CMK (cell line): ENCODE measurements at places on chromosomes 16 and 17.

DNA sequence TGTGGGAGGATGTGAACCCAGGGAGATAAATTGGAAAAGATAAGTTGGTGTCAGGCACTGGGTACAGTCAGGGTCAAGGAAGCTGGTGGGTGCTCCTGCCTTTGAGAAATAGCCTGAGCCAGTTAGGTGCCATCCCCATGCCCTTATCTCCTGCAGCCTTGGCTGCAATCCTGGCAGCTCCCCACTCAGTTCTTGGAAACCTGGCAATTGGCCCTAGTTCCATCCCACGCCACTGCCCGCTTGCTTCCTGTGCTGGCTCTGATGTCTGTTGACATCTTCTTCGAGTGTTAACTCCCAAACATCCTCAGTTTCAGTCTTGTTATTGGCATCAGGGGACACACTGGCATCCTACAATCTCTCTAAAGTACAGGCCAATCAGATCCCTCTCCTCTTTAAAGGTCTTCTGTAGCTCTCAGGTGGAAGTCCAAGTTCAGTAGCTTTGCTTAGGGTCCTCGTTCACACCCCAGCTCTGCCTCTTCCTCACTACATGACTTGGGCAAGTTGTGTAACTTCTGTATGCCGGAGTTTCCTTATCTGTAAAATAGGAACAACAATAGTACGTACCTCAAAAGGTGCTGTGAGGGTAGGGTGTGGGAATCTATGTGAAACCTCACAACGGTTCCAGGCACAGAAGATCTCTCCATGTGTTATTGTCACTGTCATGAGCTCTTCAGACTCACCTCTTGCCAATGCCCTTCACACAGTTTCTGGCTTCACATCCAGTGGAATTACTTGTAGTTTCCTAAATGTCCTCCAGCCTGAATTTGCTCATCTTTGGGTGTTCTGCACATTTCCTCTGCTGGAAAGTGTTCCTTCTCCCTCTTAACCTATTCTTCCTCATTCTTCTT, 13.5 kb upstream of the PRKAR1A start:
- DNase-seq: no peak

DNA sequence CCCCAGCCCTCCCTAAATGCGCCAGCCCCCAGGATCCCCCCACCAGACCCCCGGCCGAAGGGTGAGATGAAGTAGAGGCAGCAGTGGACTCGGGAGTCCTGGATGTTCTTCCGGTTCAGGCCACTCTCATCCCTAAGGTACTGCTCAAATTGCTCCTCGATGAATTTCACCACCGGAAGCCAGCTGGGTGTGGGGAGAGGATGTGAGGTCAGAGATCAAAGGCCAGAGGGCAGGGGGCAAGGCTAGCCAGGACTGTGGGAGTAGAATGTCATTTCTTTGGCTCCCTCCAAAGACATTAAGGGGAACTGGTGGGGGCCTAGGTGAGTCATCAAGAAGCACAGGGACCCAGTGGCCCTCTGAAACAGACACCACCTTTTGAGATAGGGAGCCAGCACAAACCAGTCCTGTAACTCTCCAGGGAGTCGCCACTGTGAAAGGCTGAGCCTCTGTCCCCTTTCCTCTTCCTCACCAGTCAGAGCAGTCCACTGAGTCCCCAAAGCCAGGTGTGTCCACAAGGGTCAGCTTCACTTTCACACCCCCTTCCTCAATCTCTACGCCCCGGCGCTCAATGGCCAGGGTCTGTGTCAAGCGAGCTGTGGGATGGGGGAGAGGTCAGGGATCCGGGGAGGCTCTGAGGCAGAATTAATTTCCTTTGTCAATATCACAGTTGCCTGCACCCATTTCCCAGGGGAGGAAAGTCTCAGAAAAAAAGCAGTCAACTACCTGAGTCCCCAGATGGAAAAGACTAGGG, 895 bp downstream of the SEPTIN1 start:
- DNase-seq: no peak

DNA sequence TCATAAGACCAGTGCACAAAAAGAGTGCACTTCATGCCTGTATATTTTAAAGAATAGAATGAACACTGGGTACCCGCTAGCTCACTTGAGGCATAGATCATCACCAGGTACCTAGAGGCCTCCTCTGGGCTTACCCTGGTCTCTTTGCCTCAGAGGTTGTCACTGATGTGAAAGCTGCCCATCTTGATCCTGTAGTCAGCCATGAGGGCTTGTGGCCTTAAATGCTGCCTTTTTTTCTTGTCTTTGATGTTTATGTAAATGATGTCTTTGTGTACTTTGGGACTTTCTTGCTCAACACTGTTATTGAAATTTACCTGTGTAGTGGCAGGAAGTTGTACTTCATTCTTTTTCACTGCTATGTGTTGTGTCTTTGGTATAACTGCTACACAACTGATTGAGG, 26.8 kb upstream of the SLC5A10 start:
- DNase-seq: no peak

GRCh38 chr17:36069136-36069535, 5.1 kb downstream of the CCL18 start:
- no peak for DNase-seq

DNA sequence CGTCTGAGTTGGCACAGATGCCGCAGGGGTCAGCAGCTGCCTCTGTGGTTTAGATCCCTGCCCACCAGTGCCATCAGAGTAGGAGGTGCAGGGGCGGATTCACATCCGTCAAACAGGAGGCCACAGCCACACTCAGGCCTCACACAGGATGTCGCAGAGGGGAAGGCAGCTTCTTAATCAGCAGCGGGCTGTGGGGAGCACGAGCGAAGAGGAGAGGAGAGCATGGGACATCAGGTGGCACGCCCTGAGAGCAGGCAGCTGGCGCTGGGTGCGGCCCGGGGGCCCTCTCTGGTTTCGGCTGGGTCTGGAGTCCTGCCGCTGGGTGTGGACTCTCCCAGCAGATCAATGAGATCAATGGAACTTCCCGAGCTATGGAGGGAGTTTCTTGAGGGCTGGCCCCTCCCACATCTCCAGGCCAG, 9.6 kb downstream of the LLGL2 start:
- no peak for DNase-seq

DNA sequence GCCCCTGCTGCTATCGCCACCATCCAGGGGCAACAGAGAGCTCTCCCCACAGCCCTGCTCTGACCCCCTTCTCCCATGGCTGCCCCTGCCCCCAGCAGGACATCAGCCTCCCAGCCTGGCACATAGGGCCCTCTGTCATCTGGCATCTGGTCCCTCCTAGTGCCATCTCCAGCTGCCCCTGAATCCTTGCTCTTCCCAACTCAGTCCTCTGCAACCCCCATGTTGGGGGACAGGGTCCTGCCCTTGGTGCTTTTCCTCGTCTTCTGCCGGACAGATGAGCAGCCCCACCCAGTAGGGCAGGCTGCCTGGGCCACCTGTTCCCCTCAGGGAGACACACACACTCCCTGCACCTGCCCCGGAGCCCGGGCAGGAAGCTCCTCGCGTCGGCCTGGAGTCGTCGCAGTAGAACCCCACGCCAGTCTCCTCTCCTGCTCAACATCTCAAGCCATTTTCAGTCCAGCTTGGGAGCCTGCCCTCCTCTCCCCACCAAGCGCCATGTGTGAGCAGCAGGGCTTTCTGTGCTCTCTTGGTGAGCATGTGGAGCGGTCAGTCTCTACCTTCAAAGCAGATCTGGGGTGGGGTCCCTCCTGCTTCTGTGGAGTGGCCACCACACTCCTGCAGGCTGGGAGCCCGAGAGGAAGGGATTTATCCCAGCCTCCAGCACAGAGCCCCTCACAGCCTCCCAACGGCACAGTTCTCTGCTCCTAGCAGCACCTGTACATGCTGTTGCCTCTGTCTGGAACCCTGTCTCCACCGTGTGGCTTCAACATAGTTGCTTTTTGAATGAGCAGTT, 28.2 kb downstream of the TNFRSF13B start:
- DNase-seq: no peak

- DNase-seq: no peak
Observed at GRCh38 chr16:83692224-83692623, 115.6 kb upstream of the HSBP1 start.

DNA sequence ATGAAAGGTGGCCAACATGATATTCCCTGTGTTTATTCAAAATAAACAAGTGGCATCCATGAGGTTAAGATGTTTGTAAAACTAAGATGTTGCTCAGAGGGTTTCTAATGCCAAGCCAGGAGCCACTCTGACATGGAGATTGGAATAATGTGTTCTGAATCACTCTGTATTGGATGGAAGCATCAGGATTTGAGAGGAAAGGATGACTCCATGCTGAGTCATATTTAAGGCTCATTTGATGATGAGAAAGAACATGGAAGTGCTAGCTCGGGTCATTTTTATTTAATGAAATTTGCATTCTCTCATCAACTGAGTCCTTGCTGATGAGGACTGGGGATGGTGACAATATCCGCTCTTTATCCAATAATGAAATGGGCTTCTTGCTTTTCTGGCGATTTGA, 6.2 kb downstream of the VAT1L start:
- DNase-seq: no peak

DNA sequence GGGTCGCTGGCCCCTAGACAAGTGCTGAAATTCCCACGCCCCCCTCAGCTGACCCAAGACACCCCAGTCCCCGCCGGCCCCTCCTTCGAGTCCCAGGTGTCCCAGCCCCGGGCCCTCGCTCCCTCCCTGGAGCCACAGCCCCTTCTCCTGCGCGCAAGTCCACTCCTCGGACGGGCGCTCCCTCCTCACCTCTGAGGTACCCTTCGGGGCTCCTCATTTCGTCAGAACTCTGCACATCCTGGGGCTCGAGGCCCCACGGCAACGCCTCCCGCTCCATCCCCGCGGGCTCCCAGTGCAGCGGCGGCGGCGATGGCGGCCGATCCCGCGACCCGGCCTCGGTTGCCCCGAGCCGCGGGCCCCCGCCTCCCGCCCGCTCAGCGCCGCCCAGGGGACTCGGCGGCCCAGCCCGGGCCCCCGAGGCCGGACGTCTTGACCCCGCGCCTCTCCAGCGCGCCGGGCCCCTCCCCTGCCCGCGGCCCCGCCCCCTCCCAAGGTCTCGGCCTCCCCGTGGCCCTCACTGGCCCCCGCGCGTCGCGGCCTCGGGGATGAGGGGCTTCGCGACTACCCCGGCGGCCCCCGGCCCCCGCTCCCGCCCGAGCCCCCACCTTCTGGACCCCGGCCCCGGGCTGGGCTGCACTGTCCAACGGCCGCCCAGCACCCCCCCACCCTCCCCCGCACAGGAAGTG, at the start of gene ZNF768:
TSS of gene ZNF768 (minus strand) at position 430 of the 686 bp plus-strand sequence. CDS start at position 277, 153 bp downstream.
- peak; percentile 72 for DNase-seq

GRCh38 chr16:69294051-69294450, 17.1 kb upstream of the VPS4A start:
- DNase-seq: no peak

- DNase-seq: no peak
Observed at GRCh38 chr16:87698676-87699199, 67.0 kb downstream of the KLHDC4 start.

DNA sequence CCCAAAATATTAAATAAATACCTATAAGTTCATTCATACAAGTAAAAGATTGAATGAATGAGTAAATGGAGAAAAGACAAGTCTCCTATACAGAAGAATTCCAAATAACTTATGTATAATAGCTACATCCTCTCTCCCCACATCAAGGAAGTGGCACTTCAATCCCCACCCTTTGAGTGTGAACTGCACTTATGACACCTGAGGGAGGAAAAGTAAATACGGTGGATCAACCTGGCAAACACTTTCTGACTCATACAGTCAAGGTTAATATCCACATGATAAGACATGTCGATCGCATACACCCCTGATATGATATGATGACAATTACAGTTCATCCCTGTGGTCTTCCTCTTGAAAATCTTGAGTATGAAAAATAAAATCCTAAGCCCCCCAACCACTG, 18.0 kb downstream of the SLFN12L start:
- DNase-seq: no peak

GRCh38 chr17:45098081-45098868, 34.0 kb downstream of the PLCD3 start:
- DNase-seq: no peak

DNA sequence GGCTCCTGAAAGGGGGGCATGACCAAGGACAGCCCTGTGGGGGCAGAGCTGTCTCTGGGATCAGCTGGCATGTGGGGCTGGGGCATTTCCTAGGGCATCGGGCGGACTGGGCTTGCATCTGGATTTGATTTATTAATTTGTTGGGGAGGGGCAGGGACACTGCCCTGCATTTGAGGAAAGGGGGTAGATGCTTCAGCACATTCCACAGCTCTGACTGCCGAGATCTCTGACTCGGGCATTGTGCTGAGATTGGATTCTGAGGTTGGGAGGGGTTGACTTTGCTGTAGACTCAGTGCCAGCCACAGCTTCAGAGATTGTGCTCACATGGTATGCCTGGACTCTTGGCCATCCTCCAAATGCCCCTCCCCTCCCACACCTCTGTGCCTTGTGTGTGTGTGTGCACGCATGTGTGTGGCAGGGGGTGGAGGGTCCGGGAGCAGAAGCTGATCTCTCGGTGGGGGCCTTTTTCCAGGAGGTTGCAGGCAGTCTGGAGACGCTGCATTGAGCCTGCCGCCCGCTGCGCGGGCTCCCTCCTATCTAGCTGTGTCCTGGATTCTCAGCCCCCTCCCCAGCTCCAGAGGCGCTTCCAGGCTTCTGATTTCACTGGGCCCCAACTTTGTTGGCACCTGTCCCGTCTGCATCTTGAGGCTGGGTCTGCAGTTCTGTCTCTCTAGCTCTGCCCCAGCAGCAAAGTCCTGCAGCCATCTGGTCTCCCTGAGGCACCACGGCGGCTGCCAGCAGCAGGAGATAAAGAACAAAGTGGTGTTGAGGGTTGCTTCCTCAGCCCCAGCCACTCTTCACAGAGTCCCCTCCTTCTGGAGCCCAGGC, 14.9 kb downstream of the IGFBP4 start:
- DNase-seq: no peak

- DNase-seq: no peak
Observed at GRCh38 chr17:67216578-67217320, 28.2 kb downstream of the HELZ start.

- DNase-seq: no peak
Observed at GRCh38 chr16:57609541-57610401, 18.7 kb upstream of the ADGRG1 start.

DNA sequence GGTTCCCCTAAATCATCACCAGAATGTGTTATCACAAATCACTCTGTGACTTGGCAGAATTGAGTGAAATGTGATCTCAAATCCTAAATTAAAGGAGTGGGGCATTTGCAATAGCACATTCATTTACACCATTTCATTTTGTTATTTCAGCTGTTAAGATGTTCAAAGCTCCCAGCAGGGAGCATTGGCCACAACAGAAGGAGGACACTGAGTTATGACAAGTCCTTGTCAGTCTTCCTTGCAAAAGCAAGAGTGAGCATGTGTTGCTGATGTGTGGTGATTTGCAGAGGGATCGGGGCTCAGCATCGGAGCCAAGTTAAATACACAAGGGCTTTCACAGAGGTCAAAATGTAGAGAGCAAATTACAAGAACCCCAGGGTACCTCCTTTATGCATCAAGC, 372.2 kb upstream of the CDH5 start:
- no peak for DNase-seq

GRCh38 chr17:61398721-61399130, 917 bp upstream of the TBX2 start:
- DNase-seq: no peak

DNA sequence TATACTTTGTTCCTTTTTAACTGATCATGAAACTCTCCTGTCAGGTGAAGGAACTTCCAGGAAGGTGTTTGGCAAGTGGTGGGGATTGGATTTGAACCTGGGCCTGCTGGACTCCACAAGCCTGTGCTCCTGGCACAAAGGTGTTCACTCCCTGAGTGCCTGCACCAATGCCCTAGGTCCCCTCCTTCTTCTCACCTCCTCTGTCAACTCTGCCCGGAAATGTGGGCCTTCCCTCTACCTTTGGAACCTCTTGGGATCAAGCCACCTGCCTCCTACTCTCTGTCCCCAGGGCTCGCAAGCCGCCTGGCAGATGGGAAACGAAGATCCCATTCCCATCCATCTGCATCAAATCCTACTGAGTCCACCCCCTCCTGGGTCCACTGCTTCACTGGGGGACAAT, 40.0 kb downstream of the RTN4RL1 start:
- no peak for DNase-seq
